ENCODE measurements at places on chromosomes 6 and 20.

DNA sequence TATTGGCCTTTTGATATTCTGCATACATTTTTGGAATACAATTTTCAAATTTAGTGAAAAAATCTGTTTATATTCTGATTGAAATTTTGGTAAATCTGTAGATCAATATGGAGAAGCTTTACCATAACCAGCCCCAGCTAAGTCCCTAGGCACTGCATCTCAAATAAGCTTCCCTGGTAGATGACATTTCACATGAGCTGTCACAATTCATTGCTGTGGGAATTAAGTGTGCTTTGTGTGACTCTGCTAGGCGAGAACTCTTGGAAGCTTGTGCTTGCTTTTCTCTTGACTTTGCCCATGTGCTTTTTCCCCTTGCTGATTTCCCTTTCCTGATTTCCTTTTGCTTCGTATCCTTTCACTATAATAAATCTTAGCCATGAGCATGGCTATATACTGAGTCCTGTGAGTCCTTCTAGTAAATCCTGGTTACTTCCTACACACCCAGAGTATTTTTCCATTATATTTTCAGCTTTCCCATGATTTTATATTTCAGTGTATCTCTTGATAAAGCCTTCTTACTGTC lies 166.5 kb upstream of the MMS22L start:
- H3K4me1 ChIP-seq: no peaks in the 10 kb centered on the region
- no peak overlapping the region for H3K4me3 ChIP-seq
- peaks cover 4% of the 10 kb centered on the region for H3K27me3 ChIP-seq
- no peak overlapping the region for H3K27ac ChIP-seq
- DNase-seq: no peak
- no peaks in the 10 kb centered on the region for H3K36me3 ChIP-seq

DNA sequence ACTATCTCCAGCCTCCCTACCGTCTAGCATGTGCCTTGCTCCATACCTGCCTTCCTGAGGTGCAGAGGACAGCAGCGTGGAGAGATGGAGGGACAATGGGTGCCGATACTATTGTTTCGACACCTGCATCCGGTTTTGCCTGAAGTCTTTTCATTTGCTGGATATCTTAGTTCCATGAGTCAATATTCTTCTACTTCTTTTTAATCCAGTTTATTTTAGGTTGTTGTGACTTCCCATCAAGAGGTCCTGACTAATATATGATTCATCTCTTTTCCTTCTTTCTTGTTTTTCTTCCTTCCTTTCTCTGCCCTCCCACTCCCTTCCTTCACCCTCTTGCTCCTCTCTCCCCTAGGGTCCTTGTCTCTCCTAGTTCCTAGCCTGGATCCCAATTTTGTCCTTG lies 91.4 kb downstream of the CDH26 start:
- no peaks in the 10 kb centered on the region for H3K36me3 ChIP-seq
- DNase-seq: peak; percentile 63
- peak overlapping the region; percentile 60 for H3K27ac ChIP-seq

GRCh38 chr6:44135875-44136274 lies 8.5 kb downstream of the TMEM63B start:
- no peak overlapping the region for H3K4me3 ChIP-seq
- no peak overlapping the region for H3K27ac ChIP-seq
- H3K4me1 ChIP-seq: peaks cover 7% of the 10 kb centered on the region
- no peak for DNase-seq
- H3K27me3 ChIP-seq: no peaks in the 10 kb centered on the region

DNA sequence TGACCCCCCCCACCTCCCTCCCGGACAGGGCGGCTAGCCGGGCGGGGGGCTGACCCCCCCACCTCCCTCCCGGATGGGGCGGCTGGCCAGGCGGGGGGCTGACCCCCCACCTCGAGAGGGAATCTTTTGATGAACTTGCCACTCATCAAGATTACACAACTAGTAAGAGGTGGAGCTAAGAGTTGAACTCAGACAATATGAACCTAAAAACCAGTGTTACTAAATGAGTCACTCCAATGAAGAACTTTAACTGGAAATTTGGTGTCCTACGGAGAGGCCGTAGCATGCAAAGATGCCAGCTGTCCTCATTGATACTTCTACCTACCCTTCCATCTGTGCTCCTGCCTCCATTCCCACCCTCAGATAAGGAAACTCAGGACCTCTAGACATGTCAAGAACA lies 42.8 kb downstream of the PFDN4 start:
- H3K27me3 ChIP-seq: no peaks in the 10 kb centered on the region
- H3K36me3 ChIP-seq: no peaks in the 10 kb centered on the region
- H3K27ac ChIP-seq: no peak overlapping the region

GRCh38 chr6:170038251-170038650 lies 252.6 kb downstream of the DLL1 start:
- H3K4me1 ChIP-seq: no peaks in the 10 kb centered on the region
- H3K27ac ChIP-seq: no peak overlapping the region
- H3K27me3 ChIP-seq: no peaks in the 10 kb centered on the region
- peak; percentile 38 for DNase-seq
- no peak overlapping the region for H3K4me3 ChIP-seq

GRCh38 chr6:146113084-146113623 lies 84.3 kb downstream of the GRM1 start:
- H3K27ac ChIP-seq: no peak overlapping the region
- no peak overlapping the region for H3K4me3 ChIP-seq
- no peak for DNase-seq

DNA sequence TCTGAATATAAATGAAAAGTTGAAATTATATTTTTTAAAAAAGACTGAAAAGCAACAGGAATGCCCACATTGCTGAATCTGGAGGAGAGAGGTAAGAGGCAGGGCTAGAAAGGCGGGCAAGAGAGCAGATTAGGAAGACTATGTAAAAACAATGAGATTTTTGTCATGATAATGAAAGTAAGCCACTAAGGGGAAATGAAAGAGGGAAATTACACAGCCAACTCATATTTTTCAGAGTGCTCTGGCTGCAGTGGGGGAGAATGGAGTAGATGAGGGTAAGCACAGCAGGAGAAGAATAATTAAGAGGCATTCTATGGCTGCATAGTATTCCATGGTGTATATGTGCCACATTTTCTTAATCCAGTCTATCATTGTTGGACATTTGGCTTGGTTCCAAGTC lies 281.9 kb downstream of the PKHD1 start:
- DNase-seq: no peak
- H3K36me3 ChIP-seq: no peaks in the 10 kb centered on the region
- no peak overlapping the region for H3K27ac ChIP-seq
- no peak overlapping the region for H3K4me3 ChIP-seq
- H3K27me3 ChIP-seq: peaks cover 6% of the 10 kb centered on the region

DNA sequence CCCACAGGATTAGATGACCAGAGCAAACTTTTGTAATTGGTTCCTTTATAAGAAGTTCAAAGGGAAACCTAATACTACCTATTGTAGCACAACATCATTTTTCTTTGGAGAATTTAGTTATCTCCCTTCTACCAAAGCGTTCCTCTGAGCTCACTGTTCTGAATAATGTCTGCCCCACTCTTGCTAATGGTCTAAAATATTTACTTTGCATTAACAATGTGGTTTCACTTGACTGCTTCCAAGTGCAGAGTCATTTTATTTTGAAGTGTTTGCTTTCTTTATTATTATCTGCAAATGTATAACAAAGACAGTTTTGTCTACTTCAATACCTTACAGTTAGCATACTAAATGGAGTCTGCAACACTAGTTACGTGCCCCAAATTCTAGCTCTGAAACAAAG lies 15.0 kb downstream of the TRAPPC3L start:
- no peaks in the 10 kb centered on the region for H3K27me3 ChIP-seq
- no peak overlapping the region for H3K27ac ChIP-seq
- DNase-seq: no peak
- peaks cover 13% of the 10 kb centered on the region for H3K4me1 ChIP-seq
- no peaks in the 10 kb centered on the region for H3K36me3 ChIP-seq

GRCh38 chr20:14566505-14566904 lies 229.1 kb upstream of the FLRT3 start:
- no peaks in the 10 kb centered on the region for H3K36me3 ChIP-seq
- no peaks in the 10 kb centered on the region for H3K27me3 ChIP-seq
- H3K4me3 ChIP-seq: no peak overlapping the region
- no peak for DNase-seq
- peaks cover 12% of the 10 kb centered on the region for H3K4me1 ChIP-seq

DNA sequence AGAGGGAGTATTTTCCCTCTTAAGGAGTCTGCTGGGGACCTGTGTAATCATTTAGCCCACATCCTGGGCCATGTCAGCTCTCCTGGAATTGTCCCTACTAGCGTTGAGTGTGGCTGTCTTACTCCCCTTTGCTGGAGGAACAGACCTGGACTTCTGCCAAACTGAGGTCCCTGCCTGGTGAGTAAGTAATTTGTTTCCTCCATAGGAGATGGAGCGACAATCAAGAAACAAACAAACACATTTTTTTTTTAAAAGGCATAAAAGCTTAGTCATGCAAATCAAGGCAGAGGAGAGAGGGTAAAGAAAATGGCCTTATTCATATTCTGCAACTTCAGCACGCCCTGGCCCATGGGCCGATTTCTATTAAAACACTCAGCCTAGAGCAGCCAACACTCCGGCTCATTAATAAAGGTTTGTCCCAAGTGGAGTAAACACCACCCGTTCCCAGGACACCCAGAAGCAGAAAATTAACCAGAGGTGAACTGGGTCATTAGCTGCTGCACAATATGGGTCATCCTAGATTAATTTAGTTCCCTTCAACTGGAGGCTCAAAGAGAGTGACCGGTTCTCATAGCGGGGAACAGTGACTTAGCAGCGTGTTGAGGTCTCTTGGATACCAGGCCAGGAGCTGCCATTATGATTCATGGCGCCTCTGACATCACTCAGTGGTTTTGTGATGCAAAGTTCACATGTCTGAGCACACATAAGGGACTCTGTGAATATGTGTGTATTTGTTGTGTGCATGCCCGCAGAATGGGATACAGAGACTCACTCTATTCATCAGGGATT lies 165.0 kb upstream of the SULF2 start:
- peaks cover 23% of the 10 kb centered on the region for H3K4me1 ChIP-seq
- no peak overlapping the region for H3K4me3 ChIP-seq
- peak overlapping the region; percentile 62 for H3K27ac ChIP-seq
- H3K27me3 ChIP-seq: no peaks in the 10 kb centered on the region
- DNase-seq: peak; percentile 80

DNA sequence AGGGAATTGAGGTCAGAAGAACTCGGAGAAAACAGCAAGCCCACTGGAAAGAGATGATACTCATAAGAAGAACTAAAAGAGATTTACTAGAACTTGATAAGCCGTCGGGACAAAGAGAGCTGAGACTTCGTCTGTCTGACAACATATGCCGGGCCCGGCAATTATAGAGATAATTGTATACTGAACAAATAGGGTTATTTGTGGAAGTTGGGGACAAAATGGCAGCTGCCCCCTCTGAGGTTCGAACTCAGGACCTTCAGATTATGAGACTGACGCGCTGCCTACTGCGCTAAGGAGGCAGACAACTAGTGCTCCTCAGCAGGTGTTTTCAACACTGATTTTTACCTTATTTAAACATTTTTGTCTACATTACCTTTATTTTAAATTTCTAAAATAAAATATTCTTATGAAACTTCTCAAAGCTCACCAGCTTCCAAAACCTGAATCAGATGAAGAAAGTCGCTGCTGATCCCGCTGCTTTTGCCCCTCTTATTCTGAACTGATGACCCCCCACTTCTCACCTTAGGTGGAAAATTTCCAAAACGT lies 29.3 kb upstream of the TRIM27 start:
- no peaks in the 10 kb centered on the region for H3K27me3 ChIP-seq
- peaks cover 10% of the 10 kb centered on the region for H3K4me1 ChIP-seq
- no peaks in the 10 kb centered on the region for H3K36me3 ChIP-seq
- no peak overlapping the region for H3K27ac ChIP-seq

DNA sequence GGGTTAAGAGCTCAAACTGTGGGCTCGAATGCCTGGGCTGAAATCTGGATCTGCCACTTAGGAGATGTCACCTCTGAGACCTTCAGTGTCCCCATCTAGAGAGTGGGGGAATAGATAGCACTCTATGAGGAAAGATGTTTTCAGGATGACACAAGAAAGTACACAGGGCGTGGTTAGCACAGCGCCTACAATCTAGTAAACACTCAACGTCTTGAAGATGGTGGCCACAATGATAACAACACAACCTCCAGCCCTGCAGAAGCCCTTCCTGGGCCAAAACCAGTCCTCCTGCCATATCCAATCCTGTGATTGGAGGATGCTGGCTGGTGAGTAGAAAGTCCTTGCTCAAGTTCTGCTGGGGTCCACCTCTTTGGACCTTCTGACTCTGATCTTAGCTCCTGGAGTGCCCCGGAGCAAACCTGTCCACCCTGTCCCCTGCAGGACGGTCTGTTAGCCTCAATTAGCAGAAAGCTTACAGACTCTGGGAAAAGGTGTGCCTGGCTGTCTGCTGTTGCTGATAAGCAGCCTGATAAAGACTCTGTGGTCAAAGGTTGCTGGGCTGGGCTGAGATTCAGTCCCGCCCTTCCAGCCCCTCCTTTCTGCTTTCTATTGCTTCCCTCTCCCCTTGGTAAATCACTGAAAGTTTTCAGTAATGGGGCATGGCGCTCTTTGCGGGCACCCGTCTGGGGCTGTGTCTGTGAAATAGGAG lies 8.2 kb downstream of the EDN3 start:
- H3K4me1 ChIP-seq: no peaks in the 10 kb centered on the region
- DNase-seq: no peak
- H3K36me3 ChIP-seq: no peaks in the 10 kb centered on the region
- H3K27ac ChIP-seq: no peak overlapping the region
- H3K4me3 ChIP-seq: no peak overlapping the region

- no peak for DNase-seq
- H3K36me3 ChIP-seq: 0 out of 2 replicates have a peak, but pooled peaks cover 11% of the 10 kb centered on the region
- no peak overlapping the region for H3K4me3 ChIP-seq
- no peaks in the 10 kb centered on the region for H3K27me3 ChIP-seq
These were observed 157.8 kb downstream of the MYO6 start for GRCh38 chr6:75906871-75907270.

DNA sequence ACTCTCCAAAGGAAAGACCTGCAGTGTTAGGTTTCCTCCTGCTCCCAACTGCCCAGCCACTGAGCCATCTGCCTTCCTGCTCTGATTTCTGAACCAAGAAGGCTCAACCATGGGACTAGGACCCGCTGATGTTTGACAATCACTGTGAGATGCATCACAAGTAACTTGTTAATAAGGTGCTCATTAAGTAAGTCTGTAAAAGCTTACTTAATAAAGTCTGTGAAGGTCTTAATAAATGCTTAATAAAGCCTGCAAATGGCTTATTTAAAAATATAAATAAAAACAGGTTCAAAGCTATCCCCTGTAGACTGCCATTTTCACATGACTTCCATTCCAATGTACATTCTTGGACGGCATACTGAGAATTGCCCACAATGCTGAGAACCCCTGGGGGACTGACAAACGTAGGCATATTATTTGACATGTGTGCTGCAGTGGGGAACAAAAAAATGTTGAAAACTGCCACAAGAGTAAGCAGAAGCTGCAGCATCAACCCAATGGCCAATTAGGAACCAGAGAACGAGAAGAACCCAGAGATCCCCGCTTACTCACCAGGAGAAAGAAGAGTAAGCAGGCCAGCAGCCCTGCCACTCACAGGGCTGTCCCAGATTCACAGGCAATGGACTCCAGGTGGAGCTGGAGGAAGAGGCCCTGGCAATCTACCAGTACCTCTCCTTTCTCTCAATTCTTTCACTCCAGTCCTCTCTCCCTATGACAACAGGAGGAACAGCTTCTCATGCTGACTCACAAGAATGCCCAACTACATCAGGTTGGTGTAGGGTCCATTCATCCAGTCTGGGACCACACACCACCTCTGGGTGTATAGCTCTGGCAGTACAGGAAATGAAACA lies 19.5 kb downstream of the KIF13A start:
- H3K4me3 ChIP-seq: no peak overlapping the region
- peaks cover 38% of the 10 kb centered on the region for H3K4me1 ChIP-seq
- no peak for DNase-seq
